ENCODE measurements at places on chromosomes 3 and 15.
A peak's percentile ranks its signal among the peaks of the same experiment; 100 is the strongest.

DNA sequence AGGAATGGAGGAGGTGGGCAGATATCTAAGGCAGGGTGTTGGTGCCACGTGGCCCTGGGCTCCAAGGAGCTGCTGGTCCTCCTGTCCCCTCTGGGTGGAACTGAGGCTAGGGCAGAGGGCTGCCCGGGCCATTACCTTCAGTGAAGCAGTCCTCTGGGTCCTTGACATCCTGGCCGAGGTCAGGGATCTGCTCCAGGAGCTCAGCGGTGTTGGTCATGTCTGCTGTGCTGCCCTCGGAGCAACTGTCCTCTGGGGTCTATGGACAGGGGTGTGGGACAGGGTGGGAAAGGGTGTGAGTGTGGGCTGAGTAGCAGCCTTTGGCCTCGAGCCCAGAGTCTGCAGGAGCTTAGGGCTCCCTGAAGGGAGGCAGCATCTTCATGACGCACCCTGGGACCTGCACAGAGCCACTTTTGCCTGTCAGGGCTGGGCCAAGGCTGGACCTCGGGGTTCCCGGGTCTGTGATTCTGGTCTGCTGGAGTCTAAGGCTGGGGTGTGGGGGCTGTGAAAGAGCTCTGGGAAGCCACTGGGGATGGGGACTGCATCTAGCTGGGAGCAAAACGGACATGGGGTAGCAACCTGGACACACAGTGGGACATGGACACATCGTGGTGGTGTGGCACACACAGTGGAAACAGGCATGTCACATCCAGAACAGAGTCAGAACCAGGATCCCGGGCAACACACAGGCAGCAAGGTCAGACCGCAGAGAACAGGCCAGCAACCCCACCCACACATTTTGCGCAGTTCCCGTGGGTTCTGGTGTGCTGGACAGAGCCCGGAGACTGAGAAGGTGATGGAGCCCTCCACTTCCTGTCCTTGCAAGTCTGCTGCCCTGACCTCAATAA lies 72.7 kb downstream of the SCN5A start:
- no peak for DNase-seq

DNA sequence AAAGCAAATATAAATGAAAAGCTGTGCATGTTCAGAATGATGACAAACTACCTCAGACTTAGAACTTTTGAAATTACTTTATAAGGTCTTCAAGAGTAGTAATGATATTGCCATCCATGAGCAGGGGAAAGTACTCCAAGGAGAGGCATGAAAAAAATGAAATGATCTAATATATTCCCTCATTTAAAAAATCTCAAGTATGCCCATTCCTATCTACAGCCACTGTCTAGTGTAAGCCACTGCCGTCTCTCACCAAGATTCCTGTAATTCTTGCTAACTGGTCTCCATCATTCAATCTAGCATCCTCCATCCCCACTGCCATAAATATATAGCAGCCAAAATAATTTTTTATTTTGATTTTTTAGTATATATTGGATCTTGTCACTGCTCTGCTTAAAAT lies 258.8 kb downstream of the PLOD2 start:
- DNase-seq: no peak

- DNase-seq: peak; percentile 45
Measured at GRCh38 chr15:100849021-100849854, 30.4 kb upstream of the ALDH1A3 start.

DNA sequence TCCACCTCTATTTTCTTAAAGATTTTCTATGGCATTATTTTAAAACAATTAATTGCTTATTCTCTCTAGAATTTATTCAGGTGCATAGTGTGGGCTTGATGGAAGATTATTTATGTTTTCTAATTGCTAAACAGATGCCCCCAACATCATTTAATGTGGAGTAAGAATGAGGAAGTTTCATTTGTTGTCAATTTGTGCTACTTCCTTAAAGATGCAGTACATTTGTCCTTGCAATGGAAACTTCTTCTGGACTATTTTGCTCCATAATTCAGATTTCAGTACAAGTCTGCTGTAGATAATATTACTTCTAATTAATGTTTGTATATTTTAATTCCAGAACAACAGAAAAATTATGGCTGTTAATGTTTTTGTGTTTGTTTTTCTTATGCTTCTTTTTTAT lies 104.8 kb downstream of the TGFBR2 start:
- no peak for DNase-seq

GRCh38 chr15:77028451-77029165 lies 33.7 kb downstream of the PSTPIP1 start:
- DNase-seq: no peak

- peak; percentile 31 for DNase-seq
Measured at GRCh38 chr15:41512940-41513505, 604 bp downstream of the LTK start.

- DNase-seq: no peak
Measured at GRCh38 chr15:77415450-77416147, 4.3 kb downstream of the PEAK1 start.

- no peak for DNase-seq
Measured at GRCh38 chr3:56940321-56940720, 120.1 kb upstream of the SPATA12 start.

- no peak for DNase-seq
Measured at GRCh38 chr15:80160570-80161156, 7.9 kb downstream of the FAH start.

- peak; percentile 79 for DNase-seq
Measured at GRCh38 chr3:150409512-150410310, 1.6 kb downstream of the TSC22D2 start.

GRCh38 chr3:171883257-171883892 lies 40.2 kb downstream of the TMEM212 start:
- DNase-seq: no peak

DNA sequence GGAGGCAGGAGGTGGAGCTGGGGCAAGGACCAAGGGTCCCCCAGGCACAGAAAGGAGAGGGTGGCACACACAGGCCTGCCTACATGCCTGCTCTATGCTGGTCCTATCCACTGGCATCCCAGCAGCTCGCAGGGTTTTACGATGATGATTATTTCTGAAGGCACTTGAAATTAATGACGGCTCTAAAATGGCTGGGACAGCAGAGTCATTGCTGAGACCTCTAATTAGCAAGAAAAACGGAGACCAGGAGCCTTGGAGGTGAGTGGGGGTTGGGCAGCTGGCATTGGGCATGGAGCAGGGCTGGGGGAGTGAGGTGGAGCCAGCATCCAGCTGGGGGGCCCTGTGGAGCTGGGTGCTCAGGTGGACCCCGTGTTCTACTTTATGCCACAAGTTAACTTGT lies 3.5 kb upstream of the LINGO1 start:
- no peak for DNase-seq

GRCh38 chr3:169662132-169662842 lies 1.2 kb downstream of the MECOM start:
- DNase-seq: peak; percentile 90

DNA sequence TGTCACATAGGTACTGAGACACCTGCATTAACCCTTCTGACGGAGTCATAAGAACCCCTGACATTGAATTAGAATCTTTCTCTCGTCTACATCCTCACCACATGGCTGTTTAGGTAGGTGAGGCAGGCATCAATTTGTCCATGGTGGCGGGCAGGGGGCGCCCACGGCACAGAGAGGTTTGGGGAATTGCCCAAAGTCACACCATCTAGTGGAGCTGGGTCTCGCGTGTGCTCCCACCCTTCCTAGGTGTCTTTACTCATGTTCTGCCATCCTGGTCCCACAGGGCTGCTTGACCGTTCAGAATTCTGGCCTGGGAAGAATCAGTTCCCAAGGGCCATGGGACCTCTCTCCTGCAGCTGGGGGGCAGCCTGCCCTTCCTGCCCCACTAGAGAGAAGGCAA lies 14.7 kb upstream of the DLL4 start:
- DNase-seq: no peak

GRCh38 chr15:33179874-33180273 lies 14.6 kb downstream of the FMN1 start:
- no peak for DNase-seq

DNA sequence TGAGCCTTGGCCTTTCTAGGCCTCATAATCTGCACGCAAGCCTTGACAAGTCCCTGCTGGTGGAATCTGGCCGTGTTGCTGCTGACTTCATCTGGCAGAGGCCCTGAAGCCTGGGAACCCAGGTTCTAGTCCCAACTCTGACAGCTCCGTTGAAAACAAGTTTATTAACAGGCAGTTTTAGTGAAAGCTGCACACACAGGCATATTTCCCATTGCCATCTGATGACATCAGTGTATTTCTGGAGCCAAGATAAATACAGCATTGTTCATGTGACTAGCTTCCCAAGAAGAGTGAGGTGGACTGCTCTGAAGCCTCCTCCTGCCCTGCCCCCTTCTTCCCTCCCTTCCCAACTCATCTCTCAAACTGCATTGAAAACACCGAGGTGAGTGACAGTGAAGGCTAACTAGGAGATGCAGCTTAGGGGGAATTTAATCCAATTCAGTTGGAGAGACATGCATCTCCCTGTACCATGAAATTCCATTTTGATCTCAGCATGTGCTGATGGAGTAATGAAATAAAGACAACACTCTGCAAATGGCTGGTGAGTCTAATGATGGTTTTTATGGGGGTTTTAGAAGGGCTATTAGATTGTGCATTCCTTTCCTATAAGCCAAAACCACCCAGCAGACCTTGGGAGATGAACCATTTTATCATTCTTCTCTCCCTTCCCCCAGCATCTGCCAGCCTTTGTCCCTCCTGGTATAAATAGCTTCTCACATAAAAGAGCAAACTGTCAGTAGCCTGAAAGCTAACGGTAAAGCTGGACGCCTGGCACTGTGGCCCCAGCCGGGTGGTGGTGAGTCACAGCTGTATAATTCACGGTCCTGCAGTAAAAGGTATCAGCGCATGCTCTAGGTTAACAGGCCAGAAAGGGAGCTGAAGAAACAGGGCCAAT lies 38.0 kb downstream of the PRICKLE2 start:
- no peak for DNase-seq

DNA sequence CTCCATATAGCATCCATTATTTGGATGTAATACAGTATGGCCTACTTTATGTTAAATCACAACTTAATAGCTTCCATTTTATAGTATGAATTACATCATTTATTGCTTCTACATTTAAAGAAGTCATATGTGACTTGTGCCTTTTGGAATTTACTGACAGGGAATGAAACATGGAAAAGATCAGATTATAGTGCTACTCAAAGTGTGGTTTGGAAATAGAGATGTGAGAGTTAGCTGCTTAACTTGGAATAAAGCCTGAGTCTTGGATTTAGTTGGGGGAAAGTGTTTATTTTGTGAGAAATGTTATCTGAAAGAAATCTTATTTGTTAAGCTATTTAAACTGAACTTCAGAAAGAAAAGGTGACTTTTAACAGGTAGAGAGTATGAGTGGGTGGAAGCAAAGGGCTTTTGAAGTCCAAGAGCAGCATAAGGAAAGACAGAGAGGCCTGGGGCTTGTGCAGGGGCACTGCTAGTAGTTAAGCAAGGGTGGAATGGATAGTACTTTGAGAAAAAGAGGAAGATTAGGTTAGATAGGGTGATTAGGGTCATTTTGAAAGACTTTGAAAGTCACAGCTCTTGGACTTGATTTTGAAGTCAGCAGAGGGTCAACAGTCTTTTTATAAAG lies 60.5 kb downstream of the SLMAP start:
- no peak for DNase-seq

DNA sequence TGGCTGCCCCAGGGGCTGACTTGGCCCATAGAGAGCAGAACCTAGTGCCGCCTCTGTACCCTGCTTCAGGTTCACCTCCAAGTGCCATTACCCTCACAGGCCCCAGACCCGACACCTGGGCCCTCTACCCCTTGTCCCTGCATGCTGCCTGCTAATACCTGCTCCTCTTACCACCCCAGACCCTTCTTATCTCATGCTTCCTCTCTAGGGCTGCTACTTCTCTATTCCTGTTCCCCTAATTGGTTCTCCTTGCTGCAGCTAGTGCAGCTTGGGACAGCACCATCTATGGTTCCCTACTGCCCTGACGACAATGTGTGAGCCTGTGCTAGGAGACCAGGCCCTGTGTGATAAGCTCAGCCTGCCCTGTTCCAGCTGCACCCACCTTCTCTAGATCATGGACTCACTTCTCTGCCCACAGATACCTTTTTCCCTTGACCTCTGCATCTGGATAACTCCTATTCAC lies 15.3 kb downstream of the HDAC11 start:
- DNase-seq: no peak

DNA sequence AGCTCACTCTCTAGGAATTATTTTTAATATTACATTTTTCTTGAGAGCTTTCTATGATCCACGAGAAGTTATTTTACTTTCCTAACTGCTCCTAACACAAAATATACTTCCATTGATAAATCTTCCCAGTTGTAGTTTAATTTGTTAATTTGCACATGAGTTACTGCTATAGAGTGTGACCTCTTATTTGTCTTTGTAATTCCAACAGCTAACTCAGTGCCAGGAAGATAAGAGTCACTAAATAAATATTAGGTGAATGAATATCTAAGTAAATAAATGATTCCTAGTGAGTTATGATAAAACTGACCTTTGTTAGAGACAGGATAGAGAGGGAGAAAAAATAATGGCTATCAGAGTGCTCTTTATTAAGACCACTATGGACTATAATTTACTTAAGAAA lies 319.9 kb downstream of the NAALADL2 start:
- no peak for DNase-seq

GRCh38 chr3:170178651-170179050 lies 2.9 kb downstream of the PHC3 start:
- no peak for DNase-seq

DNA sequence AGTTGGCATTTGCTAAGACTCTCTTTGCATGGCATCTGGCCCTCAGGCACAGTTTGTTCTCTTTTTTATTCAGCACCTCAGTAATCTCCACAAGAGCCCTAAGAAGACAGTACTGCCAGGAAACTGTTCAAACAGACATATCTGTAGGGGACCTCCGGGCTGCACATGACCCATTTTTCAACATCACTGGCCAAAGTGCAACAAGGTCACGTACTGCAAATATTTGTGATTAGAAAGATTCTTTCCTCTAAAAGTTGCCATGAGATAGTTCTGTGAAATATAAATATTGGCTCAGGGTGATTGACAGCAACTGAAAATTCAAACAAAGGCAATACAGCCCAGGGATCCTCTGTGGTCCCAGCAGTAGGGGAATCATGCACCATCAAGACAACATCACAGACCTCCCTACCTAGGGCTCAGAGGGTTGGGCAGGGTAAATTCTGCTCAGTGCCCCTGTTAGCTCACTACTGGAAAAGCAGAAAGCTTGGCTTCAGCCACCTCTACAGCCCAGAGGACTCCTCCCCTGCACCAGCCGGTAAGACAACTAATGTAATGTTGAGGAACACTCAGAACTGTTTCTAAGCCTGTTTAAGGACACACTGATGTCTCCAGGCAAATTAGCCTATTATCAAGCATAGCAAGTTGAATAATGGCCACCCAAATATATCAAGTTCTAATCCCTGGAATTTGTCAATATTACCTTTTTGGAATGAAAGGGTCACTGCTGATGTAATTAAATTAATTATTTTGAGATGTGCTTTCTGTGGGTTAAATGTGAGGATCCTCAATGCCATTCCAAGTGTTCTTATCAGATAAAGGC lies 117.4 kb upstream of the LPP start:
- no peak for DNase-seq

Measured in COR-L47 (cell line).